ENCODE measurements at places on chromosomes 7 and 10. TPM values are rescaled to one million over a fixed set of nuclear protein-coding genes. Genes with fewer than 3 reads are reported as not detected.

GRCh38 chr7:46720761-46721160 is 799.7 kb upstream of the IGFBP3 start:
- ATAC-seq, result no peak

- peak; percentile 77 for ATAC-seq
Measured at GRCh38 chr10:117442944-117443685, 67.9 kb upstream of the PDZD8 start.

DNA sequence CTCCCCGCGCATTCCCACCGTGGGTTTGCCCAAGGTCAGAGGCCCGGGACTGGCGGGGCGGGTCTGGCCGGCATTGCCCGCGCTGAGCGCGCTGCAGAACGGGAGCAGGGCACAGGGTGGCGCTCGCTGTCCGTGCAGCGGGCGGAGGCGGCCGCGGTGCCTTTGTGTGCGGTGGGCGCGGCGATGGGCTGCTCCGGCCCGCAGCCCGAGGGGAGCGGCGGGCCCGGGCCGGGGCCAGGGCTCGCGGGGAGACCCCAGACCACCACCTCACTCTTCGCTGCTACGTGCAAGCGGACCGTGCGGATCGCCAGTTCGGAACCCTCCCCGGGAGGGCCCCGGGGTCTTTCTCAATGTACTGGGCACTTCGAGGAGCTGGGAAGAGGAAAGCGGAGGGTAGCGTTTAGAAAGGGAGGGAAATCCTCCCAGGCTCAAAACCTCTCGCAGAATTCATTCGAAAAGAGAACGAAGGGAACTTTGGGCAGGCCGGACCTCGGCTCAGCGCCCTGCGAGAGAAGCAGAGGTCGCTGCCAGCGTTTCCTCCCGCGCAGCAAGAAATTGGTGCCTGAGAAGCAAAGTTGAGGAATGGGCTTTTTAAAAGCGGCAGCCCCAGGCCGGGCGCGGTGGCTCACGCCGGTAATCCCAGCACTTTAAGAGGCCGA is 8.5 kb downstream of the SP8 start:
- ATAC-seq, result peak; percentile 74

GRCh38 chr10:132957981-132958882 is 15.9 kb upstream of the CFAP46 start:
- ATAC-seq, result peak; percentile 31

The TACC2 gene
- 90.0 TPM for total RNA-seq

GRCh38 chr7:107469929-107470328 is at the start of gene GPR22:
GPR22 (plus strand) TSS chr7:107470057; CDS start chr7:107474061, 4,004 bp downstream.
- no peak for ATAC-seq

The CTAGE6 gene
- total RNA-seq, result 0.16 TPM

DNA sequence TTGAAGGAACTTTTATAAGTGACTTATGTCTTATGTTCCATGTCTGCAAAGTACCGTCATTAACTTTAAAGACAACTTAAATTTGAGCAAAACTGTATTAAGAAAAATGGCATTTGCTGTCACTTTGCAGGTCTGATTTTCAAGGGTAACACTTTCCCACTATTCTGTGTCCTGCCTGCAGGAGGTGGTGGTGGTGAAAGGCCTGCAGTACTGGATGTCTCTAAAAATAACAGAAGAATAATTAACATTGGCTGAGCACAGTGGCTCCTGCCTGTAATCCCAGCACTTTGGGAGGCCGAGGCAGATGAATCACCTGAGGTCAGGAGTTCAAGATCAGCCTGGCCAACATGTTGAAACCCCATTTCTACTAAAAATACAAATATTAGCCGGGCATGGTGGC is 13.2 kb upstream of the PTER start:
- no peak for ATAC-seq

GRCh38 chr7:128838109-128838779 is 8.0 kb downstream of the FLNC start:
- no peak for ATAC-seq

The HYAL4 gene
- total RNA-seq, result not detected

The ERVW-1 gene
- not detected for total RNA-seq

- ATAC-seq, result no peak
Measured at GRCh38 chr7:45039106-45039505, 39.1 kb downstream of the CCM2 start.

The NPY4R2 gene
- total RNA-seq, result not detected

The TMEM229A gene
- not detected for total RNA-seq

- no peak for ATAC-seq
Measured at GRCh38 chr7:142529591-142529990, 219.7 kb upstream of the PRSS1 start.

DNA sequence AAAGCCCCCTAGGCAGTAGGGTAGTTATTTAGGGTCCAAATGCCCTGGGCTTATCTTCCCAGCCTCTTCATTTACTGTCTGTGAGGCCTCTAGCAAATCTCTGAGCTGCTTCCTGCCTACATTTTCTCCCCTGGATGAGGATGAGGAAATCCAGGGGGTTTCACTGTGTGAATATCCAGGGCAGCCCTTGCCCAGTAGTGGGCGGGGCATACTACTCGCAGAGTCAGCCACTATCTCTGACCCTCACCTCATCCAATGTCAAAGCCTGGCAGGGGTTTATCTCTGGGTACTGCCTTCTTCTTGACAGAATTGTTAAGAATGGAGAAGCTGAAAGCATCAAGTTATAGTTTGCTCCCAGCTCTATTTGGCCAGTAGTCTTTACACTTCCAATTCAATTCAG is 48.9 kb downstream of the CUZD1 start:
- ATAC-seq, result no peak

DNA sequence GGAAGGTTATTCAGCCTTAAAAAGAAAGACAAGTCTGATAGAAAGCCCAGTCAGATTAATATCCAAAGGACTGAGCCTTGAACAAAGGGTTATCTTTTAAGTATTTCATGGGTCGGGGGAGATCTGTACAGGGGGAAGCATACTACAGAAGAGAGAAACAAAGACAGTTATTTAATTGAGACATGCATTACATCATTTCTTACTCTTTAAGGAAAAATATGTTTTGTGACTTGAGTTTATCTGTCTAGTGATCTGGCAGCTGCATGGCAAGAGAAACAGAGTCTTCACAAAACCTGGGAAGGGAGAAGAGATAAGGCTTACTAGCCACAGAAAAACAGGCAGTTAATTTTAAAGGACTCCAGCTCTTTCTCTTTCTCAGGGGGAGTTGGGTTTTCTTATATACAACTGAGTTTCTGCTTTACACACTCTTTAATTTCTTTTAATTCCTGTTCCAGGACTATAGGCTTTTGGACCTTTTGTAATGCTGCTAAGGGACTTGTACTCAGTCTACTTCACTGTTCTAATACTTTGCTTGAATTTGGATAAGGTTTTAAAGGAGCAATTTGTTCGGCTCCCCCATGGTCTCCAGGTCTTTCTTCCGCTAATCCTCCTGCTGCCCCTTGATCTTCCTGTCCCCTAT is 20.9 kb upstream of the CYP3A43 start:
- ATAC-seq, result no peak

DNA sequence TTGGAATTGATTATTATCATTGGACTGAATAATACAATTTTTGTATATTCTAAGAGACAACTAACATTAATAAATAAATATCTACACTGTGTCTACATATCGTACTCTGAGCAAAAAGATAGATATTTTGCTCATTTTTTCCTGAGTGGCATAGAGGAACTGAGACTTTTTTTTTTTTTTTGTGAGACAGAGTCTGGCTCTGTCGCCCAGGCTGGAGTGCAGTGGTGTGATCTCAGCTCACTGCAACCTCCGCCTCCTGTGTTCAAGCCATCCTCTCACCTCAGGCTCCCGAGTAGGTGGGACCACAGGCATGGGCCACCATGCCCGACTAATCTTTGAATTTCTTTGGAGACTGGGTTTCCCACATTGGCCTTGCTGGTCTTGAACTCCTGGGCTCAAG is 14.0 kb downstream of the KMT2E start:
- no peak for ATAC-seq

DNA sequence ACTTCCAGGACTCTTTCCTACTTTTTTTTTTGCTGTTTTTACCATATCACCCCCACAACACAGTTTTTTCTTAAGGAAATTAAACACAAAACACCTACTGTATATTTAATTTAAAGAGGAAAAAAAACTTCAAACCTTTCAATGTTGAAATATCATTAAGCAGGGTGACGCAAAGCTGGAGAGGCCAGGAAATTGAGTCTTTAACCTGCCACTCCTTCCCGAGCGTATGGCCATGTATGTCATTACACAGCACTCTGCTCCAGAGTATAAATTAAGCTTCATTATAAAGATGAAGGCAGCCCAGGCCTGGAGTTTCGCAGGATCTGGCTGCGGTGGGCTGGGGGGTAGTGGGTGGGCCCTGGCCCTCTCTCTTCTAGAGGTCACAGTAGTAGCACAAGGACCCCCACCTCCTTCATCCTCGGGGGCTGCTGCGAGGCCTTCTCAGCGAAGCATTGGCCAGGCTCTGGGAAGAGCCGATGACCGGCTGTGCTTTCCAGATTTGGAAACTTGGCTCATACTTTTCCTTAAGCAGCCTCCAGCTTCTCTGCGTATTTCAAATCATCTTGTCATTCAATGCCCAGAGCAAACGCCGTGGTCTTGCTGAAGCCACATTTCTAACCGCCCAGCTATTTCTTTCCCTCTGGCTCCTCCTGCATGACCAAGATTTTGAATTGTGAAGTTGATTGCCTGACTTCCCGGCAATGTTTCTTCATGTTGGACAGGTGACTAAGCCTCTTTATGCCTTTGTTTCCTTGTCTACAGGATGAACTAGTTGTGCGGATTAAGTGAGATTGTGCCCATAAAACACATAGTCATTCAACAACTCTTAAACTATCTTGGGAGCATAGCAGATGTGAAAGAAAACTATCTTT is 765.1 kb downstream of the SUGCT start:
- ATAC-seq, result peak; percentile 83

- ATAC-seq, result no peak
Measured at GRCh38 chr7:115015619-115016018, 93.7 kb downstream of the MDFIC start.

DNA sequence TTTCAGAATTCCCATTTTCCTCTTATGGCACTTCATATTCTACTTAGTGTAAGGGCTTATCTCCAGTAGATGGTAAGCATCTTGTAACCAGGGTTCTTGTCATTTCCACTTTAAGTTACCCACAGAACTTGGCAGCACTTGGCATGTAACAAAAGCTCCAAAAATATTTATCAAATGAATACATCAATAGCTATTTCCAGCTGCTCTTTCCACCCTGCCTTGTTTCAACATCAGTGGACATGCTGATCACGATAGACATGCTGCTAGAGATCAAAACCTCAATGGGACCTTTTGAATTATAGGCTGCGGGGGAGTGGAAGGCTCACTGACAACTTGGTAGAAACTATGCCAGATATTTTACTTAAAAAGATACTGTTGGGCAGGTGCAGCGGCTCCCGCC is 32.9 kb downstream of the HOXA1 start:
- no peak for ATAC-seq

DNA sequence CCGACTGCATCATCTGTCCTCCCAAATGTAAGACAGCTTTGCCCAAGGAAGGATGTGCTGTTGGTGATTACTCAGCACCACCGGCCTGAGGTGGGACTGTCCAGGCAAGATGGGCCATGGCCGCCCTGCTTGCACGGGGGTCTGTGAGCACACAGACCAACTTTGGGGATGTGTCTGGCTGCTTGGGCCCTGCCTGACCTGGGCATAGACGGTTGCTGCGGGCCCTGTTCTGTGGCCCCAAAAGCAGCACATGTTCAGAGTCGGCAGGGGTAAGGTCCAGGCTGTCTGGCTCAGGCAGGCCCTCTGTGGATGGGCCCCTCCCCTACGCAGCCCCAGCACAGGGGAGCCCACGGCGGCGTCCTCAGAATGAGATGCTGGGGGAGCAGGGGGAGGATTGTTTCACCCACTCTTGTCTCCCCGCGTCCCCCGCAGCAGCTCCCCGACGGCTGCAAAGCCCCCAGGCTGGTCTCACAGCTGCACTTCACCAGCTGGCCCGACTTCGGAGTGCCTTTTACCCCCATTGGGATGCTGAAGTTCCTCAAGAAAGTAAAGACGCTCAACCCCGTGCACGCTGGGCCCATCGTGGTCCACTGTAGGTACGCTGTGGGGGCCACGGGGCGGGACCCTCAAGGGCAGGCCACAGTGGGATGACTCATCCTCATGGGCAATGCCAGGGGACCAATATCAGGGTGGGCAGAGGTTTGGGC is 58.4 kb downstream of the MKI67 start:
- ATAC-seq, result no peak

DNA sequence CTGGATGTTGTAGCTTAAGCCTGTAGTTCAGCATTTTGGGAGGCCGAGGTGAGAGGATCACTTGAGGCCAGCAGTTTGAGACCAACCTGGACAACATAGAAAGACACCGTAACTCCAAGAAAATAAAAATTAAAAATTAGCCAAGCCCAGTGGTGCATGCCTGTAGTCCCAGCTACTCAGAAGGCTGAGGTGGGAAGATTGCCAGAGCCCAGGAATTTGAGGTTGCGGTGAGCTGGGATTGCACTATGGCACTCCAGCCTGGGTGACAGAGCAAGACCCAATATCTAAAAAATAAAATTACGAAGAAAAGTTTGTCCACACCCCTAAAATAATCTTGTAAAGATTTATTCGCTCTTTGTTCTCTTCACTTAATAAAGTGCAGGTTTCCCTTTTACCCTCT is 951.0 kb downstream of the TYW1 start:
- ATAC-seq, result no peak

DNA sequence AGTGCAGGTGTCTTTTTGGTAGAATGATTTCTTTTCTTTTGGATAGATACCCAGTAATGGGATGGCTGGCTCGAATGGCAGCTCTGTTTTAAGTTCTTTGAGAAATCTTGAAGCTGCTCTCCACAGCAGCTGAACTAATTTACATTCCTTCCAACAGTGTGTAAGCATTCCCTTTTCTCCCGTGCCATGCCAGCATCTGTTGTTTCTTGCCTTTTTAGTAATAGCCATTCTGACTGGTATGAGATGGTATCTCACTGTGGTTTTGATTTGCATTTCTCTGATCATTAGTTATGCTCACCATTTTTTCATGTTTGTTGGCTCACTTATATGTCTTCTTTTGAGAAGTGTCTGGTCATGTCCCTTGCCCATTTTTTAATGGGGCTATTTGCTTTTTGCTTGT is 486.3 kb downstream of the GALNT17 start:
- no peak for ATAC-seq

The USP6NL gene
- 33.3 TPM for total RNA-seq

DNA sequence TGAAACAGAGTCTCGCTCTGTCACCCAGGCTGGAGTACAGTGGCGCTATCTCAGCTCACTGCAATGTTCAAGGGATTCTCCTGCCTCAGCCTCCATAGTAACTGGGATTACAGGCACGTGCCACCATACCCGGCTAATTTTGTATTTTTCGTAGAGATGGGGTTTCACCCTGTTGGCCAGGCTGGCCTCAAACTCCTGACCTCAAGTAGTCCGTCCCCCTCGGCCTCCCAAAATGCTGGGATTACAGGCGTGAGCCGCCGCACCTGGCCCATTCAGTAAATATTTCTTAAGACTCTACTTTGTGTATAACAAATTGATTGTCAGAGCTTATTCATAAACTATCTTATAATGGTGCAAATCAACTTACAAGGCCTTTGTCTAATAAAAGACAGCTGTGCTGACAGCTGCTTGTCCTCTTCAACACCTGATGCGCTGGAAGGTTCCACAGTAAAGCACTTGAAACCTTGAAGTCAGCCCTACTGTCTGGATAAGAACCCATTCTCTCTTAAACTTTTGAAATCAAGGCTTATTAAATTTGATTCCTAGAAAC is 14.7 kb downstream of the ECHDC3 start:
- no peak for ATAC-seq

The NUTM2B gene
- 0.24 TPM for total RNA-seq

The AOC1 gene
- 6.3 TPM for total RNA-seq

GRCh38 chr7:157495177-157495553 is 158.4 kb downstream of the DNAJB6 start:
- no peak for ATAC-seq
